Testis (tissue), 5 donors: ENCODE measurements at places on chromosomes 5 and 9. TPM values are rescaled to one million over a fixed set of nuclear protein-coding genes. Genes with fewer than 3 reads are reported as not detected.

The STING1 gene
- total RNA-seq: 14.2 TPM

The REEP2 gene
- 18.3 TPM for total RNA-seq

The DNM1 gene
- 8.0 TPM for total RNA-seq

The PDE6A gene
- total RNA-seq: 4.6 TPM

The PLAC8L1 gene
- 7.8 TPM for total RNA-seq

- DNase-seq: no peak
These were observed 22.6 kb downstream of the CNTFR start for GRCh38 chr9:34566972-34567371.

- no peak for DNase-seq
These were observed 305.4 kb upstream of the NUDT12 start for GRCh38 chr5:103867857-103868598.

DNA sequence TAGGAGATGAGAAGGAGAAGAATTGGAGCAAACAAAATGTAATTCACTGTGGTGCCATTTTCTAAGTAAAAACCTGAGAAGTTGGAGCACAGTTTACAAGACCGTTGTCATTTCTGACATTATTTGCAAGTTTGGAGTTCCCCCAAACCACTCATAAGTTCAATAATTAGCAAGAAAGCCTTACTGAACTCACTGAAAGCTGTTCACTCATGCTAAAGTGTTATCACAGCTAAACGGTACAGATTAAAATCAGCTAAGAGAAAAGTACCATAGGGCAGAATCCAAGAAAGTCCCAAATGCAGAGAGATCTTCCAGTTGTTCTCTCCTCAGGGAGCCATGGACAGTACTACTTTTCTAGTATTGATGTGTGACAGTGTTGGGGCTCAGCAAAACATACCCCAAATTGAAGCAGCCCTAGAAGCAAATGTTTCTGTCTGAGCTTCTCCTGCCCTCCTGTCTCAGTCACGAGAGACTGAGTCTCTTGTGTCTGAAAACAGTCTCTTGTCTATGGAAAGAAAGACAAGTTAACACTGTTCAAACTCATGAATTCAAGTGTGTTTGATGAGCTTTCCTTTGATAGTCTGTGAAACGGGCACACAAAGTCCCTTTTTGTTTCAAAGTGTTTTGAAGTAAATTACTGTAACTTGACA lies 221.2 kb downstream of the GABRG2 start:
- DNase-seq: no peak

DNA sequence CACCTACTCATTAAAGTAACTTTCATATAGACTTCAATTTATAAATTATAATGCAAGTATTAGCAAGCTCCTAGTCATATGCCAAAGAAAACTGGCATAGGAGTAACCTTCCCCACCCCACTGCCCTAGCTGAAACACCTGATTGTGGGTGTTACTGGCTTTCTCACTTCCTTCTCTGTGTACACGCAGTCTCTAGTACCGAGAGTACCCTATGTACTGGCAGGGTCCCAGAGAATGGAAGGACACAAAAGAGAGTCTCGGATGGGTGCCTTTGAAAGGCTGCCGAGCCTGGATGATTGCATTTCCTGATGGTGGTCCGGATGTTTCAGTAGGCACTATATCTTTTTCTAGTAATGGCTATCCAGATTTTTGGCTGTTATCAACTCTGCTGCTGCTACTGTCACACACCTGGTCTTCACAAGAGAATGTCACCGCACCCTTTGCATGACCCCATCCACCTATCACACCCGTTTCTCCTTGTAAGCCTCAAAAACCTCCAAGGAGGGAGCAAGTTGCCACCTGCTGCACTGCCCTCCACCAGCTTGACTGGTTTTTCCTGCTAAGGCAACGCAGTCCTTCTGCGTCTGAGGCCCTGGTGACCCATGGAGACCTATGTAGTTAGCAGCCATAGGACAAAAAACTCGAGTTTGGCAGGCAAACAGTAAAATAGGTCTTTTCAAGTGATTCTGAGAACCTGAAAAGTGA lies 53.8 kb upstream of the CLINT1 start:
- no peak for DNase-seq

DNA sequence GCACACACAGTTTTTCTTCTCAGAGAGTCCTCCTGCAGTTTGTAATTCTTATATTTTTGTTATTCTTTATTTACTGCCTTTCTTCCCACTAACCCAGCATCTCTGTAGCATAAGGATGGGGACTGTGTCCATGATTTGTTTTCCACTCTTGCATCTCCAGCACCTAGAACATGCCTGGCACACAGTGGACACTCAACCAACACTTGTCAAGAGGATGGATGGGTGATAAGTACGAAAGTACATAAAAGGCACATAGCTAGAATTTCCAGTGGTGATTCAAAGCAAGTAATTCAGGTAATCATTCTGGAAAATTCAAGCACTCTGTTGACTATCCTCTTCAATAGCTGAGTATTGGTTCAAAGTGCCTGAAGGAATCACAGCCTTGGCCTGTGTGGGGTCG lies 60.2 kb upstream of the TRIO start:
- DNase-seq: no peak

DNA sequence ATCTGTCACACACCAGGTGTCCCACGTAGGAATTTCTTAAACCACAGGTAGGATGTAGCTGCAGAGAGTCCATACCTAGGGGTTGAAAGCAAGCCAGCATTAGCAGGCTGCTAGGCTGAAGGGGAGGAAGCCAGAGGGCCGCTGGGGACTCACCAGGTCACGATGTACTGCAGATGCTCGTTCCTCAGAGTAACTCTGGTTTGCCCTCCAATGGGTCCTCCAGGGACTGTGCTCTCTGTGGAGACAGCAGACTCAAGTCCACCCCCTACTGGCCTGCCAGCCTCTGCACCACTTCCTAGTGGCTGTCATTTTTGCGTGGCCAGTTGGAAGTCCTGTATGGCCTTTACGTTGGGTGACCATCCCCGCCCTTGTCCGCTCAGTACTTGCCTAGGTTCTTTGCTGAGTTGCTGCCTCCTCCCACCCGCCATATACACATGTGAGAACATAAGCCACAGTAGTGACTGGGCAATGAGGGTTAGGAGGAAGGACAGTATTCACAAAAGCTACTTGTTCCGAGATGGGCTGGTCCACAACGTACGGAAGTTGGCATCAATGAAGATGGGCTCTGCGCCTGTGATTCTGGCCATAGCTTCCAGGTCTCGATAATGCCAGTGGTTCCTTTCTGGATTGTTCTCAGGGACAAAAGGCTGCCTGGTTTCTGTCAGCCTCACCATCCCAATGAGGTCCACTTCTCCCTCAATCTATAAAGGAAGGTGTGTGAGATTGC lies 4.1 kb downstream of the RPL7A start:
- no peak for DNase-seq

DNA sequence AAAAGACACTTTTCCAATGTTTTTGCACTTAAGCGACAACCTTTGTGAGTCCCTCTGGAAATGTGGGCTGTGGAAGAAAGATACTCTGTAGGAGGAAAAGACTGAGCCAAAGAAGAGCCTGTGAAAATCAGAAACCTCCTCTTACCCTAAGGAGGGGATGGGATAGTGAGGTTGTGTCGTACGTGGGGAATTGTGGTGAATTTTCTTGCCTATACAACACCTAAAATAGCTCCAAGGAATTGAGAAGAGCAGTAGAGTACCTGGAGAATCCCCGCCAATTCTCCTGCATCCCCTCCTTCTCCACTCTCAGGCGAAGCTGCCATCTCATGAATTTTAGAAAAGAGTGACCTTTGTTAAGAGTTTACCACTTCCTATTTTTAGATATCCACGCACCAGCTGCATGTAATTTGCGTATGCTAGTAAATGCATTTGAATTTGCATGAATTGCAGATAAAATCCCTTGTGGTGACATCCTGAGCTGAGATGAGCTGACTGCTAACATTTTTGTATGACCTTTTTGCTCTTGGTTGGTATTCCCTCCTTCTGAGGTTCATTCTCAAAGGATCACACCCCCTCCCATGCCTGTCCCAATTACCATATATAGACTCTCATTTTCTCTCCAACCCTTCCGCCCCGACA lies 147.2 kb downstream of the PCSK5 start:
- no peak for DNase-seq

DNA sequence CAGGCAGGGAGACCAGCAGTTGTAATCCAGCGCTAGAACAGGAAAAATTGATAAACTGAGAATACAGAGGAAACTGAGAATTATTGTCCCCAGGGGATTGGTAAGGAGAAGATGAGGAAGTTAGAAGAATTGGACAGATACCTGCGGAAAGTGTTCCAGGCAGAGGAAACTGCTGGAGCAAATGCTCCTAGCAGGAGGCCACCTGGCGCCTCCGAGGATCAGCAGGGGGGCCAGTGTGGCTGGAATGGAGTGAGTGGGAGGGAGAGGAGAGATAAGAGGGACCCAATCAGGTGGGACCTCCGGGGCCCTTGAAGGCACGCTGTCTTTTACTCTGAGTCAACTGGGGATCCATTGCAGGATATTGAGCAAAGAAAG lies 695 bp upstream of the ANXA6 start:
- peak; percentile 56 for DNase-seq

- no peak for DNase-seq
These were observed 57.5 kb upstream of the RXRA start for GRCh38 chr9:134268747-134269146.

- DNase-seq: no peak
These were observed 302.4 kb downstream of the PDE4D start for GRCh38 chr5:59591162-59591561.

DNA sequence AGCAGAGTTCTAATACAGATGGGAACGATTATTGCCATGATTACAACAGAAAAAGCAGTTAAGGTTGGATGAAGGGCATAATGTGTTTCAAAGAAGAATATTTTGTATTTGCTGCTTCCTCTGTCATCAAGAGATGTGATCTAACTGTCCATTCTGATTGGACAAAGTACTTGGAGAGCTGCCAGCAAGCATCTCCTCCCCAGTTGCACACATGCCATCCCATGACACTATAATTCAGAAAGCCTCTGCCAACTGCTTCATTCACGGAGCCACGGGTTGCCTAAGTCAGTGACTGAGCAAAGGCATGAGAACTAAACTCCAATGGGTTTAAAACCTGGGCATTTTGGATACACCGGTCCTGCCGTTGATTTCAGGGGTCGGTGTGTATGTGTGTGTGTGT lies 253.8 kb downstream of the CRB2 start:
- no peak for DNase-seq

- peak; percentile 6 for DNase-seq
These were observed 15.5 kb downstream of the MED10 start for GRCh38 chr5:6362846-6363245.

GRCh38 chr9:135413461-135413860 lies 66.1 kb upstream of the PPP1R26 start:
- DNase-seq: no peak

DNA sequence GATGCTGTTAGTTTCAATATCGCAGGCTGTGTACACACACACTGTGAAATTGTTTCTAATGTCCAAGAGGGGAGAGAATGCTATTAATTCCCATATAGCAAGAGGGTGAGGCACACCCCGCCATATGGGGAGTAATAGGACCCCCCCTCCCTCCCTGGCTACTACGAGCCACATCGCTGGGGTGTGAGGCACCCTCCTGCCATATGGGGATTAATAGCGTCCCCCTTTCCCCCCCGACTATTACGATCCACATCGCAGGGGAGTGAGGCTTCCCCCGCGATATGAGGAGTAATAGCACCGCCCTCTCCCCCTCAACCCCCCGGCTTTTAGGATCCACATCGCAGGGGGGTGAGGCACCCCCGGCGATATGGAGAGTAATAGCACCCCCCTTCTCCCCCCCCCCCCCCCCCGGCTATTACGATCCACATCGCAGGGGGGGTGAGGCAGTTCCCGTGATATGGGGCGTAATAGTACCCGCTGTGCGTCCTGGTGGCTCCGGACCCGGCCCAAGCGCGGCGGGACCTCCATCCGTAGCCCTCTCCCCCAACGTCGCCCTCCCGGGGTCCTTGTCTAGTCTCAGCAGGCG lies 494 bp upstream of the STK32A start:
- no peak for DNase-seq

GRCh38 chr5:6904860-6905259 lies 191.6 kb downstream of the TENT4A start:
- no peak for DNase-seq

DNA sequence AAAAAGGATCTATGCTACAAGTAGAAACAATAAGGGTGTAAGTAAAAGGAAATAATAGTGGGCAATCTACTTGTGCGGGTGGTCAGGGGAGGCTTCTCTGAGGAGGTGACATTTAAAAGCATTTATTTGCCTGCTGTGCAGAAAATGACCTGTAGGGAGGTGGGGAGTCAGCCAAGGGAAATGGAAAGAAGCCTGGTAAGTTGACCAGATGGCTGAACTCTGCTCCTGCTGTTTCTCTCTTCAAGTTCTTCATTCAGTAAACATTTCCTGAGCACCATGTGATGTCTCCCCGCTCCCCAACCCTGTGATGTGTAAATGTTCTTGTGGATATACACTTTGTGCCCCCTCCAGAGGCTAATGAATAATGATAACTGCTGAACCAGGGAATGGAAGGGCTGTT lies 9.9 kb upstream of the SPIN1 start:
- DNase-seq: no peak

DNA sequence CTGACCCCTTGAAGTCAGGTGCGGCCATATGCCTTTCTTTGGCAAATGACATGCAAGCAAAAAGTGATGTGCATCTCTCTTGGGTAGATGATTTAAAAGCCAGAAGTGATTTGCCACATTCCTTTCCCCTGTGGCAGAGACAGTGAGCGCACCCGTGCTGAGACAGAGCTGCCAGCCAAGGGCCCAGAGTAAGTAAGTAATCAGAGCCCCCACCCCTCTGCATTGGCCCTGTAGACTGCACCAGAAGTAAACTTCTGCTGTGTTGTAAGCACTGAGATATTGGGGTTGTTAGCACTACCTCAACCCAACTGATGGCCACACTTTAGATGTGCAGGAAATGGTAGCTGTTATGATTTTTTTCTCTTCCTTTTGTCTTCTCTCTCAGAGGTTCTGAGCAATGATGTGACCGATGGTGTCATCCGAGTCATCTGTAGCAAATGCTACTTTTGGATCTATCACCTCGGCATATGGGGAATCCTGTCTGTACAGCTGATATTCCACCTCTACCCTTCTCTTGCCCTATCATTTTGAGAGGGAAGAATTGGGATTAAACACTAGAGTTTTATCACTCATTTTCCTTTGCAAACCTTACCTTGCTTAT lies 58.0 kb downstream of the DOCK2 start:
- DNase-seq: no peak

- no peak for DNase-seq
These were observed 34.5 kb downstream of the C9orf57 start for GRCh38 chr9:72025906-72026305.

GRCh38 chr5:160442824-160443431 lies 21.3 kb downstream of the PTTG1 start:
- DNase-seq: no peak
